ENCODE measurements at places on chromosomes 12 and 14.

GRCh38 chr14:77647853-77648252, 31.4 kb upstream of the SPTLC2 start:
- no peak for DNase-seq

GRCh38 chr12:7113389-7113871, 4.4 kb upstream of the C1RL start:
- no peak for DNase-seq

DNA sequence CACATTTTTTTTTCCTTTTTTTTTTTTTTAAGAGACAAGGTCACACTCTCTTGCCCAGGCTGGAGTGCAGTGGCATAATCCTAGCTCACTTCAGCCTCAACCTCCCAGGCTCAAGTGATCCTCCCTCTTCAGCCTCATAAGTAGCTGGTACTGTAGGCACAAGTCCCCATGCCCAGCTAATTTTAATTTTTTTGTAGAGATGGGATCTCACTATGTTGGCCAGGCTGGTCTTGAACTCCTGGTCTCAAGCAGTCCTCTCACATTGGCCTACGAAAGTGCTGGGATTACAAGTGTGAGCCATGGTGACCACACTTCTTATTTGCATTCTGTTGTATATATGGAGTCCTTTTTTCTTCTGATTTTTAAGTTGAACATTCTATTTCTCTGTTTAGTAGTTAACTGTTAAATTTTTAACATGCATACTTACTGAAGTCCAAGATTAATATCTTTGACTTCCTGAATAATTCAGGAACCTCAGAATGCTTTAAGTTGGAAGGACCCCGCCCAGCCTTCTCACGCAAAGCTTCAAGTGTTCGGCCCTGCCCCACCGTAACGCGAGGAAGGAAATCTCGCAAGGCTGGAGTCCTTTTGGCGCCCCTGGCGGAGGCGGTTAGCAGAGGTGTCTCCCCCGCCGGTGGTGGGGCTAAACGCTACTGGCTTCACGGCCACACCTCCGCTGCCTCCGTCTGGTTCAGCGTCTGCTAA, 21.6 kb downstream of the SPATS2 start:
- DNase-seq: peak; percentile 52

GRCh38 chr12:122081083-122081696, 2.6 kb downstream of the MLXIP start:
- no peak for DNase-seq

GRCh38 chr14:59020382-59020781, 168.1 kb upstream of the DAAM1 start:
- no peak for DNase-seq

DNA sequence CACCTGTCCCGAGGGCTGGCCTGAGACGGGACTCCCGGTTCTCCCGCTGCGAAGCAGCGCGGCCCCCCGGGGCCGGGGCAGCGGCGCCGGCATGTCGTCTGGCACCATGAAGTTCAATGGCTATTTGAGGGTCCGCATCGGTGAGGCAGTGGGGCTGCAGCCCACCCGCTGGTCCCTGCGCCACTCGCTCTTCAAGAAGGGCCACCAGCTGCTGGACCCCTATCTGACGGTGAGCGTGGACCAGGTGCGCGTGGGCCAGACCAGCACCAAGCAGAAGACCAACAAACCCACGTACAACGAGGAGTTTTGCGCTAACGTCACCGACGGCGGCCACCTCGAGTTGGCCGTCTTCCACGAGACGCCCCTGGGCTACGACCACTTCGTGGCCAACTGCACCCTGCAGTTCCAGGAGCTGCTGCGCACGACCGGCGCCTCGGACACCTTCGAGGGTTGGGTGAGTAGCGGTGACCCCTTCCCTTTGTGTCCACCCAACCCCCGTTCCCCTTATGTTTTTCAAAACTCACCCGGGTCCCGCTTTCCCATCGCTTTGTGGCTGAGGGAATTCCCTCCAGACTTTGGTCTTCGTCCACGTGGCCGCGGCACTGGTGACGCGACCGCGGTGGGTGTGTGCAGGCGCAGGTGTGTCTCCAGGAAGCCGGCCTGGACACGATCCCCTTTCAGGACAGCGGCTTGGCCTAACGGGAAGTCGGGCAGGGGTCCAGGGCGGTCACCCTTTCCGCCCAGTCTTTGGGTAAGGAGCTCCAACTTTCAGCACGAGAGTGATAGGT, 826 bp downstream of the PRKCH start:
- no peak for DNase-seq

DNA sequence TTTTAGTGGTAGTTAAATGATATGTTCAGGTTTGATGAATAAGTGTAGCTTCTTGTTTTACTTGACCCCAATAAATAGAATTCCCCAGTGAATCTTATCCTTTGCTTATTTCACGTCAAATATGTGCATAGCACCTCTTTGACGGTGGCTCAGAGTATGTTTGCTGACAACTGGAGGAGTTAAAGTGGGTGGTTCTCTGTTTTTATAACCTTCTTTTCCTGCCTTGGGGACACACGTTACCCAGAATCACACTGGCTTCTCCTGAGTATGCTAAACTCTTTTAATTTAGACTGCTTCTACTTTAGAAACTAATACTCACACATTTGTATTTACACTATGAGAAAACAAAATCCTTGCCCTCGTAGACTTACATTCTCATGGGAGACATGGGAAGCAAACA, 62.3 kb downstream of the TMTC2 start:
- no peak for DNase-seq

GRCh38 chr14:98766818-98767217, 505.2 kb downstream of the BCL11B start:
- DNase-seq: no peak

GRCh38 chr12:27178723-27179399, 65.2 kb upstream of the STK38L start:
- DNase-seq: no peak

DNA sequence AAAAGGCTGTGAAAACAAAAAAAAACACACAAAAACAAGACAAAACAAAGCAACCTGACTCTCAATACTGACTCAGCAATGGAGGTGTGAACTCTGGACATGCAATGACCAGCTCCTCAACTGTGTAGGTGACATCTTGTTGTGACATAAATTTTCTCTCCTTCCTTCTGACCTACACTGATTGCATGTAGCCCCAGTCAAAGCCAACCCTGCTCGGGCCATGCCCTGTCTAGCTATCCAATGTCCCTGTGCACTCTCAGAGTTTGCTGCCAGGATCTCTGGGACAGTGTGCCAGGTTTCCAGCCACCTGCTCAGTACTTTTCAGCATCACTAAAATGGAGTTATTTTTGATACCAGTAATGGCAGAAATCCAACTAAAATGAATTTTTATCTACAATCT, 18.9 kb upstream of the CRACR2A start:
- no peak for DNase-seq

GRCh38 chr14:42961509-42961908, 1354.8 kb downstream of the LRFN5 start:
- no peak for DNase-seq

GRCh38 chr12:65497660-65498059, 219.2 kb downstream of the MSRB3 start:
- DNase-seq: no peak

GRCh38 chr14:58177125-58177524, 22.8 kb upstream of the ACTR10 start:
- DNase-seq: no peak

- no peak for DNase-seq
Measured at GRCh38 chr14:66572826-66573225, 64.9 kb downstream of the GPHN start.

DNA sequence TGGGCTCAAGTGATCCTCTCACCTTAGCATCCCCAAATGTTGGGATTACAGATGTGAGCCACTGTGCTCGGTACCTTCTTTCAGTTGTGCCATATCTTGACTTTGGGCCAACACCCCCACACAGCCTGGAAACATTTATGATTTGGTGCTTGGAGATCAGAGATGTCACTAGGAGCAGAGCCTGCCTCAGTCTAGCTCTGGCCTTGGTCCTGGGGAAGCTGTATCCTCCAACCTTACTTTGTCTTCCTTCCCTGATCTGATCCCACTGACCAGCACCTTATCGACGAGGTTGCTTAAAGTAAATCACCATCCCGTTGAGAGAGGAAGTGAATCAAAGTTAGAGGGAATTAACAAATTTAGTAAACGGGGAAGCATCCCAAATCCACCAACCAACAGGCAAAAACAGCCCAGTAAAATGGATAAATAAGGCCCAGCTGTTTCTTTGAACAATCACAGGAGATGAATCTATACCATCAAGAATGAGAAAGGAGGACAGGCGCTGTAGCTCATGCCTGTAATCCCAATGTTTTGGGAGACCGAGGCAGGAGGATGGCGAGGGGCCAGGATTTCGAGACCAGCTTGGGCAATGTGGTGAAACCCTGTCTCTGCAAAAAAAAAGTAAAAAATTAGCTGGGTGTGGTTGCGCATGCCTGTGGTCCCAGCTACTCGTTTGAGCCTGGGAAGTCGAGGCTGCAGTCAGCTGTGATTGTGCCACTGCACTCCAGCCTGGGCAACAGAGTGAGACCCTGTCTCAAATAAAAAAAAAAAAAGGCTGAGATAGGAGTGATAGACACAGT, 3.4 kb downstream of the PLBD2 start:
- DNase-seq: no peak

DNA sequence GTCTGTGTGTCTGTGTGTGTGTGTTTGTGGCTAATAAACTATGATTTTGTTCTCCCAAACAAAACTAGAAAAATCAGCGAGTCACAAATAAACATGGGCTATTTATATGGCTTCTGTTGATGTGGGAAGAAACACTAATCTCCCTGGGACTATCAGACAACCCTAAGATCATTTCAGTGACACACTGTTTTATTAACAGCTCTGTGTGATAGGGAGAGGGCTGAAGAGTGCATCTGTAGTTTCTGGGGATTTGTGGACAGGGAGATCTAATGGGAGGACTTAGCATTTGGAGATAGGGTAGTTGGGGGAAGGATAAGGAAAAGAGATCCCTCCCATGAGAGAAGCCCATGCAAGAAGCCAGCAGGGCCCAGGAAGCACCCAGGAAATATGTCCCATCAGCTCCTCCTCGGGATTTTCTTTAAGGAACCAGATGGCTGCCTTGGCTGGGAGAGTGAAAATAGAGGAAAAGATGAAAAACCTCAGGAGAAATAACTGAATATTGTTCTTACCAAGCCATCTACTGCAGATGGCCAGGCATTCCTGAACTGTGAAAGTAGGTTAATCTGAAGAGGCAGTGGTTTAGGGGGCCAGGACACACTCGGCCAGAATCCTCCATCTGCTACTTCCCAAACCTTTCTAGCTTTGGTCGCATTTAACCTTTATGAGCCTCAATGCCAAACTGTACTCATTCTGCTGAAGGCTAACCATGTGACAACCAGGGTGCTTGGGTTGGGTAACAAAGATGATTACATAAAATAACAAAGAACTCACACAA, 253.4 kb downstream of the BTG1 start:
- no peak for DNase-seq

GRCh38 chr12:14689996-14690395, 6.4 kb downstream of the GUCY2C start:
- DNase-seq: no peak

DNA sequence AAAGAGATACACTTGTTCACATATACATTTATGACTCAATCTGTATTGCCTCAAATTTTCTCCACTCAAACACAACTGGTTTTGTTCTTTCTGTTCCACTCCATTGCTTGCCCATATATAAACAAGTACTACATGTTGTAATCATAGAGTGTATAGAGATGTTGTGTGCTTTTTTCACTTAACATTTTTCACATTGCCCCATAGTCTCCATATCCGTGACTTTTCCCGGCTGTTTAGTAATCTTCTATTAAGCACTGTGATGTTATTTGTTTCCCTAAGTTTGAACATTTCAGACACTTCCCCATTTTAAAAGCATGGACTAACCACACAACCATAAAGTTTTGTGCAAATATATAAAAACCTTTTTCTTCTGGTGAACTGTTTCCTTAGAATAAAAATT, 45.5 kb upstream of the PTPRR start:
- DNase-seq: no peak

All from activated T-helper 1 cell treated with Interleukin-2 at 50 U/mL for 16 hours (primary cell).